ENCODE measurements at places on chromosomes 6 and 20.

DNA sequence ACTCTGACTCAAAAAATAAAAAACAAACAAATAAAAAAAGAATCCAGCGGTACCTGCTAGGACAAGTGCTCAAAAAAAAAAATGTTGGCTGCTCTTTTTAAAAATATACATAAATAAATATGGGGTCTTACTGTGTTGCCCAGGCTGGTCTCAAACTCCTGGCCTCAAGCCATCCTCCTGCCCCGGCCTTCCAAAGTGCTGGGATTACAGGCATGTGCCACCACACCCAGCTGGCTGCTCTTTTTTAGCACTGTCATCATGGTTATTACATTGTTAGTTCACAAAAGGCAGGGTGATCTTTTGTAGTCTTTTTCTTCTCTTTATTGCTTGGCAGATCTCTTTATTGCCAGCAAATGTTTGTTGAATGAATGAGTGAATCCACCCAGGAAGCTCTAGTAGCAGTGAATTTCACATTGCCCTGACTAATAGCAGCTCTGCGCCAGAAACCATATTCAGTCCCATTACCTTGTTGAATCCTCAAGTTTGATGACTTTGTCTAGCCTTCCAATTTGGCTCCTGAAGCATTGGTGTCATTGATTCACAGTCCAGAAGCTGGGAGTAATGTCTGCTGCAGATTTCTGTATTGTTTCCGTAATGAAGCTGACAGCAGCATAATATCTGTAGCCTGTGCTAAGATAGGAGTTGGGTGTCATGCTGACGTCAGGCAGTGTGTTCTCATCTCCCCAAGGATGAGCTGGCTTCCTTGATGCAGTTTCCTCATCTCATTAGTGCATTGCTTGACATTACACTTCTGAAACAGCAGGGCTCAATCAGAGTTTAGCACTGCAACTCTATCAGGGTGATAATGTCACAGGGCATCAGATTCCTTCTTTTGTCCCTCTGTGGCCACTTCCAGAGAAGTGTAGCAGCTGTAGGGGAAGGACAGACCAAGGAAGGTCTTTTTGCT is 84.9 kb upstream of the TGM3 start:
- peak; percentile 83 for DNase-seq

- no peak for DNase-seq
Measured at GRCh38 chr6:122622479-122622878, 12.3 kb downstream of the PKIB start.

DNA sequence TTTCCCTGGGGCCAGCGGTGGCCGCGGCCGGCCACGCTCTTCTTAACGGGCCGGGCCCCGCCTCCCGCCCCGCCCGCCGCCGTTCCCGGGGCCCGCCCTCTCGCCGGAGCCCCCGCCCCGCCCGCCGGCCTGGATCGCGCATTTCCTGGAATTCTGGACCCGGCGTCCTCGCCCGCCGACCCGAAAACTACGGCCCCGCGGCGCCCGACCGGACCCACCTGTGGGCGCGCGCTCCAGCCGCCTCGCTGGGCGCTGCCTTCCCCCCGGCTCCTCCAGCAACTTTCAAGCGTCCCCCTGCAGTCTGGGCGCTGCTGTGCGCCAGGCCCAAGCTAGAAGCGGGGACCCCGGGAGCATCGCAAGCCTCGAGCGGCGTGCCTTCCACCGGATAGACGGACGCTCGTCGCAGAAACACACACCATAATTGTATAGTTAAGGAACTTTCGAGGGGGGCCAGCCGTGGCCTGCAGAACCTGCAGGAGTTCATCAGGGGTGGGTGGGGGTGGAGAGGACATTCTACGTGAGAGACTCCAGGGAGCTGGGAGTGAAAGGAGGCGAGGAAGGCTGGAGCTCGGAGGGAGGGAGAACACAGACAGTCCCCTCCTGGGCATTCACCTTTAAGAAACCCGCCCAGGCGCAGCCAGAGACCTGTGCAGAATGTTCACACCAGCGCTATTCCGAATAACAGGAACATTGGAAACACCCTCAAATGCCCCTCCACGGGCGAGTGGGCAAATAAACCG is at the start of gene ADA:
ADA (minus strand) TSS at position 16 of the 740 bp plus-strand sequence. CDS start 92 bp downstream, outside the sequence.
- peak; percentile 28 for DNase-seq

GRCh38 chr6:155078331-155078745 is 83.2 kb downstream of the TIAM2 start:
- no peak for DNase-seq

DNA sequence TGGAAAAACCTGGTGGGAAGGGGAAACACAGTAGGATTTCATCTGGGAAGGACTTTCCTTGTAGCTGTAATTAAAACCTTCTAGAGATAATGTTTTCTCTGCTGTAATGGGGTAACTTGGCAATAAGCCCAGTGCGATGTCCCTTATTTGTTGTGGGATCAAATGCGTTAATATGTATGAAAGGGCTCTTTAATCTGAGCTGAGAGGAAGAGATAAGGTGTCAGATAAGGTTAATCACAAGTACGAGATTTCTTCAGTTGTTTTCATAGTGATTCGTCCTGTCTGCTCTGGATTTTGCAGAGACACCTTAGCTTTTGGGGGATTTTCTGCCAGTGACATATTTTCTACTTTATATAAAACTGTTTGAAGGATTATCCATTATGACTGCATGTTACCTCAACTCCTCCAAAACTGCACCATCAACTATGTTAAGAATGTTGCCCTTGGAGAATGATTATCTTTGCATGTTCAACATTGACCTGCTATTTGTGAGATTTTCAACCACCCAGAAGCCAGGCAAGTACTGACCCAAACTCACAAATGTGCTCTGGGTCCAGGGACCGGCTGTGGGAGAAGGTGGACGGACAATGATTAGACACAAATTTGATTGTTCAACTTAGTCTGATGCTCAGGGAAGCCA is 21.2 kb upstream of the ELOVL5 start:
- no peak for DNase-seq

GRCh38 chr20:5222919-5223634 is 93.7 kb downstream of the PROKR2 start:
- no peak for DNase-seq

Measured in HS-5 (cell line).